ENCODE measurements at places on chromosomes 4 and X.

DNA sequence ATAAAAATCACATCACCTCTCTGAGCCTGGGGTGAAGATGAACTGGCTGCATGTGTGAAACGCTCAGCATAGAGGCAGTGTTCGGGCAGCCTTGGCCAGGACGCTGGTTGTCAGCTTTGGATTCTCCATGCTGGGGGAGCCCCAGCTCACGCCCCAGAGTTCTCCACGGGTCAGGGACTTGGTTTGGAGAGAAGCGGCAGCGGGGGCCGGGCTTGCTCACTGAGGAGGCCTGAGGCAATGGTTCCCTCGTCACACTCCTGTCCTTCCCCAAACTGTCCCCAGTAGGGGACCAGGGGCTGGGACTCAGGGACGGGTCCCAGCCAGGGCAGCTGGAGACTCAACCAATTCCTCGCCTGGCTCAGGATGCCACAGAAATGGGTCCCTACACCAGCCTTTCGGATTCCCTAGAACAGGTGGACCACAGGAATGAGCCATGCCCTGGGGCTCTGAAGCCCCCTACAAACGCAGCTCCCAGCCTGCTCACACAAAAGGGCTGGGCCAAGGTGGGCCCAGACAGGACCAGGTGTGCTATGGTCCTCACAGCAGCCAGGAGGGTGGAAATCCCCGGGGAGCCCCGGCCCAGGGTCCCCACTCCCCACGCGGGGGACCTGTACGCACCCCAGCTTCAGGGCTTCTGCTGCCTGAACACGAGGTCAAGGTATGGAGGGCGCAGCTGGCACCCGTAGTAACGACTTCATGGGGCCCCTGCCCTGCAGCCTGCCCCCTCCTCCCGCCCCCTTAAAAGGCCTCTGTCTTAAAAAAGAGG, 1.4 kb downstream of the MXD4 start:
- no peak for DNase-seq

- DNase-seq: no peak
Measured at GRCh38 chr4:184382189-184382846, 92.0 kb downstream of the IRF2 start.

GRCh38 chrX:123923211-123923610, 38.3 kb upstream of the STAG2 start:
- no peak for DNase-seq

- DNase-seq: no peak
Measured at GRCh38 chr4:53060278-53060677, 198.2 kb downstream of the RASL11B start.

DNA sequence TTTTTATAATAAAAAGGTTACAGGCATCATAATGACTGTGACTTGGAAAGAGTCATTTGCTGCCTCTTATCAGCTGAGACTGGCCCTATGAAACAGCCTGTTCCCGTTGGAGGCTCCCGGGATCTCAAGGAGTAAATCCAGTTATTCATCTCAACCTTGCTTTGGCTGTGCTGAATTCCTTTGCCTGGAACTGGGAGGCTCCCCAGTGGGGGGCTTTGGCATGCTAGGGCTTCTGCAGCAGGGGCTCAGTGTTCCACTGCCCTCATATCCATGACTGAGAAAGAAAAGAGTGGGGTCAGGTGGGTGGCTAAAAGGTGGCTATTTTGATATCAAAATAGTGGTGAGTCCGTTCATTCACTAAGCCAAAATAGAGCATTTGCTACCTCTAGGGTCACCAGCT, 71.2 kb downstream of the TRPC5 start:
- DNase-seq: no peak

DNA sequence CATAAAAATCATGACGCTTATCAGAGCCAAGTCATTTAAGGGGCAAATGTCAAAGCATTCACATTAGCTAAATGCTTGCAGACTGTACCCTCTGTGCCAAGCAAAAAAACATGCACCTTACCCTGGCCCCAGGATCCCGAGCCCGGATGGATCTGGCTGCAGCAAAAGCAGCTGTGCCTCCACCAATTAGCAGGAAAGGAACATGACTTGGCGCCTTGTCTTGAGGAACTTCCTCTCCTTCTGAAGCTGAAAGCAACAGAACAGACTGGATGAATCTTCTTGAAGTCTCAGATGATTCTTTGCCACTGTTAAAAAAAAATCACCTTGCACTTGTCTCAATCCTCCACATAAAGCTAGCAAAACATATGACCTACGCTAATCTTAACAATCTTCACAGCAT, 18.0 kb downstream of the AIFM1 start:
- DNase-seq: no peak

DNA sequence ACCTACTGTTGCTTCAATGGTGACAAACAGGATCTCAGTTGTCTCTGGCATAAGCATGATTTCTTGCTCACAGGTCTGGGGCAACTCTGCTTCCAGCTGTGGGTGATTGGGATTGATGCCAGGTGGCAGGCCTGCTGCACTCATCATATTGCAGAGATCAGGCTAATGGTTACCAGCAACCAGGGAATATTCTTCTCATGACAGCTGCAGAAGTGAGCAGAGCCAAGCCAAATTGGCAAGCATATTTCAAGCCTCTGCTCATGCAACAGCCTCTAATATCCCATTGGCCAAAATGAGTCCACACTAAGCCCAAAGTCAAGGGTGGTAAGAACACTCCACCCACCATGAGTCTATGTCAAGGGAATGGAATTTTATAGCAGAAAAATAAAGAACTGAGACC, 26.7 kb upstream of the TBC1D19 start:
- DNase-seq: no peak

GRCh38 chr4:4758681-4759080, 100.8 kb upstream of the MSX1 start:
- no peak for DNase-seq

- no peak for DNase-seq
Measured at GRCh38 chr4:119525005-119525749, 103.4 kb downstream of the PDE5A start.

DNA sequence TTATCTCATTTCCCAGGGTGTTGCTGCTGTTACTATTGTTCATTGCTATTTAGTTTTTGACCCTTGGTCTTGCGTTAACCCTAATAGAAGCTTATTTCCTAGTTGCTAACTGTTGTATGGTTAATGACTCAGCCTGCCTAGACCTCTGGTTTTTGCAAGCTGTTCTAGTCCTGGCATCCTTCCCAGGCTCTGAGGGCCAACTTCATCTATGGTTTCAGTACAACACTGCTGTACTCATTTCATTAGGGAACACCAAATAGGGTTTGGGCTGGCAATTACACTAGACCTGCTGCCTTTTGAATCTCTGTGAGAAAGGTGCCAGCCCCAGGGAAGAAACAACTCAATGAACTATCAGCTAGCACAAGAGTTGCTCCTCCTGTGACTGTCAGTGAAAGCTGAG, 59.6 kb downstream of the DCX start:
- DNase-seq: no peak

DNA sequence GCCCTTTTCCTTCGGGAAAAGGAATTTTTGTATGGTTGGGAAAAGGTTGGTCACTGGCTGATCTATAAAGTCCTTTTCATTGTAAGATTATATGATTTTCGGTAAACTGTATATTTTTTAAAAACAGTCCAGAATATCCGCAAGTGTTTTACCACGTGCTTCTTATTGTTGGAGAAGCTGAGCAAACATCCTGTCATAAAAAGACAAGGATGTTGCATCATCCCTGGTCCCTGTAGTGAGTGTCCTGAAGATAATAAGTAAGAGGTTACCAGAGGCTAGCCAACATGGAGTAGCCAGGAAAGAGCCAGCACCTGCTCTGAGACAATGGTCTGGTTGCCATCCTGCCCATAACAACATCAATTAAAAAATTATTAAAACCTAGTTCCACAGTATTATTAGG, 5.1 kb downstream of the CXCL9 start:
- DNase-seq: no peak

GRCh38 chr4:112130906-112131305, 14.3 kb upstream of the FAM241A start:
- no peak for DNase-seq

DNA sequence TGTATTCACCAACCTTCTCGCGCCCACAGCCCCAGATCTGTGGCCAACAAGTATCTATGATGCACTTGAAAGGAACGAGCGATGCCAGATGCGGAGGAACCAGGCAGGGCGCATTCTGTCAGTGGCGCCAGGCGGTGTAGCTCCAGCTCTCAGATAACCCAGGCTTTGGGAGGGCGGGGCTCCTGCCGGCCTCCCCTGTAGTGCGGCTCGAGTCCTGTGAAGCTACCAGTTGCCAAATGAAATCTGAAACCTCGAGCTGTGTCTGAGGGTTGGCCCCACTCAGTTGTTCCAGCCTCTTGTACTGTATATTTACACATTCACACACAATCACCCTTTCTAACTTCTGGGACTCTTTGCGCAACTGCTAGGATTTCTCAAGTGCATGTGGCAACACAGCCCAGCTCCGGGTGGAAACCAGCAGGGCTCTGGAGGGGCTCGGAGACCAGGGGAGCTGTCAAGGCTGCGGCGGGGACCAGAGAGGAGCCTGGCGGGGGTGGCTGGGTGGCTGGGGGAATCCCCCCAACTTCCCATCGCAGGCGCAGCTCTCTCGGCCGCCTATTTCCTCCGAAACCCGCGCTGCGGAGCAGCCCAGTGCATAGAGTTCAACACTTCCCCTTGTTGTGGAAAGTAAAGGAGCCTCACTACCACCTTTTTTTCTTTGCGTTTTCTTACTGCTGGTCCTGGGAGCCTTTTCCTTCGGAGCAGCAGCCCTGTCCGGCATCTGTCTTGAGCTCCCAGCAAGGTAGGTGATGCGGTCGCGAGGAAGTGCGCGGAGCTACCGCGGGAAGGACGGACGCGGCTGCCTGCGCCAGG, at the start of gene ARHGAP24:
TSS of gene ARHGAP24 (plus strand) at position 333 of the 813 bp plus-strand sequence.
- no peak for DNase-seq

DNA sequence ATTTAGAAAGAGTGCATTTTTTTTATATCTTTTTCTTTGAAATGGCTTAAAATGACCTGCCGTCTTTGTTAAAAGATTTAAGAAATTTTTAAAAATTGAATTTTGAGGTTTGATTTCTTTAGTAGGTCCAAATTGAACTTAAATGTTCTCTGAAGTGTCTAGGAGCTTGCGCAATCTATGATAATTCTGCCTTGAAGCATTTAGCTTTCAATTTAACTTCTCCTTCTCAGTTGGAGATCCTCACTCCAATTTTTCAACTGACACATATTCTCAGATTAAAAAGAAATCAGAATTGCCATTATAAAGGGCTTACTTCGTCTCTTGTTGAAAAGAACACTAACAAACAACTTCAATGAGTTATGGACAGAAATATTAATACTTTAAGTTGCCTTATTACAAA, 273.5 kb downstream of the TMA16 start:
- DNase-seq: no peak

GRCh38 chrX:139202742-139203420, 327.7 kb upstream of the F9 start:
- DNase-seq: no peak

DNA sequence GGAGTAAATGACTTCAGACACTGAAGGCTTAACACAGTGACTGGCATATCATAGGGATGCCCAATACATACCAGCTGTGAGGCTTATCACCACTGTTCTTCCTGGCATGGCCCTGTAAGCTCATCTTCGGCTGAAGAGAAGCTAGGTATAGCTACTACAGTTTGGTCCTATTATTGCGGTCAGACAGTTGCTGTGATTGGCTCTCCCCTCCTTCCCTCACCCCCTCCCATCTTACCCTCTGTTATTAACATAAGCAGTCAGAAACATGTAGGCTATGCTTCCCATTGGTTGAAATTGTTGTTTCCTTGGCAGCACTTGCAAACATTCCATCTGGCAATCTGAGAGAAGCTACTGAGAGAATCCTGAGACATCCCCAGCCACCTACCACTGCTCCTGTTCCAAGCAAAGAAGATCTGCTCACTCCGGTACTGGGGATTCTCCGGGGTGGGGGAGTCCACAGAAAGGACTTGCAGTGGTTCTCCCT, at the start of gene AKAP14:
TSS of gene AKAP14 (plus strand) at position 51 of the 484 bp plus-strand sequence. CDS start 7,331 bp downstream, outside the sequence.
- no peak for DNase-seq

DNA sequence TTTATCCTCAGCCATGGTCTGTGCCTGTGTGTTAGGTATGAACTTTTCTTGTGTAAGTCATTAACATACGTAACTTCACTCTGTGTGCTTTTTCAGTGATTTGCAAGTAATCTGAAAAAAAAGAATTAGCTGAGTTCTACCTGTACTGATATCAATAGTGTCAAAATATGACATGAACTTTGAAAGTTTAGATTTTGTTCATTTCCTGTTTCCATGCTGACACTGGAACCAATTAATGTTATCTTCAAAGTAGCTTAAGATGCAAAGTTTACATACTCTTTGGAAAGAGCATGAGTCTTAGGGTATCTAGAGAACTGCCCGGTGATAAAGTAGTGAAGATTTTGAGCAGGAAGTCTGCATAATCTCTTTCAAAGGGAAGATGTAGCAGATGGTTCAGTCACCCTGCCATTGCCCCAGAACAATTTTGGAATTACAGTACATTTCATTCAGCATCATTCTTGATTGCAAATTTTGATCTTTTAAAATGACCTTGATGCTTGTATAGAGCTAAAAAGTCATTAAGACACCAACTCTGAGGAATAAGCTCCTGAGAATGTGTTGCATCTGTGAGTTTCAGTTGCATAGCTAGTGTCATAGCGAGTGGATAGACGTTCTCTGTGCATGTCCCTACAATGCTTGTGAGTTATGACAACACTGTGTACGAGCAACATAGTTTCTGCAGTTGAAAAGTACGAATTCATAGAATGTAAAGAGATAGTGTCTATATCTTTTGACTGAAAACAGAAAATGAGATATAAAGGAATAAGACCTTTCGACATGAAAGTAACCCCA, 130.5 kb downstream of the PTTG2 start:
- no peak for DNase-seq

DNA sequence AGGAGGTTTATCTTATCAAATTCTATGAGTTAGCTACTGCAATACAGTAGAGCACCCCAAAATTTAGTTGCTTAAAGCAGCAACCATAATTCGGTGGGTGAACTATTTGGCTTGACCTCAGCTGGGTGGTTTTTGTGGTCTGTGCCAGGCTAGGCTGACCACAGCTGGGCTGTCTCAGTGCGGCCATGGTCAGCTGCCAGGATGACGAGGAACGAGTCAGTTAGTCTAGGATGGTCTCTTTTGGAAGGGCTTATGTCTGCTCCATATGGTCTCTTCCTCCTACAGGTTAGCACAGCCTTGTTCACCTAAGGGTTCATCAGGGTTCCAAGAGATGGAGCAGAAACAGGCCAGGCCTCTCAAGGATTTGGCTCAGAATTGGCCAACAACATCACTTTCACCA, 210.4 kb downstream of the PALLD start:
- no peak for DNase-seq

DNA sequence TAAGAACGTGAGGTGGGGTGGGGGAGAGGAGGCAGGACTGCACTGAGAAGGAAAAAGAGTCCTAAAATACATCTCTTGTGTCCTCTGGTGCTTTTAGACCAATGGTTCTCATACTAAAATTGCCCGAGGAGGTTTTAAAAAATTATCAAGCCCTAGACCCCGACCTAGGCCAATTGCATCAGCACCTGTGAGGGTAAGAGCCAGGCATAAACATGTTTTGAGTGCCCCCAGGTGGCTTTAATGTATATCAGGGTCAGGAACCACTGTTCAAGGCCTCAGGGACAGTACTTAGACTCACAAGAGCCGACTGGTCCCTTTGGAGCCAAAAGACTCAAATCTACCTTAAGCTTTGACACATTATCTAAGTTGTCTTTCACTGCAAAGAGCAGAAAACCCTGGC, 37.5 kb upstream of the TMEM150C start:
- no peak for DNase-seq
